Effector memory CD8-positive, alpha-beta T cell (primary cell): ENCODE measurements at places on chromosomes 16 and 17.

DNA sequence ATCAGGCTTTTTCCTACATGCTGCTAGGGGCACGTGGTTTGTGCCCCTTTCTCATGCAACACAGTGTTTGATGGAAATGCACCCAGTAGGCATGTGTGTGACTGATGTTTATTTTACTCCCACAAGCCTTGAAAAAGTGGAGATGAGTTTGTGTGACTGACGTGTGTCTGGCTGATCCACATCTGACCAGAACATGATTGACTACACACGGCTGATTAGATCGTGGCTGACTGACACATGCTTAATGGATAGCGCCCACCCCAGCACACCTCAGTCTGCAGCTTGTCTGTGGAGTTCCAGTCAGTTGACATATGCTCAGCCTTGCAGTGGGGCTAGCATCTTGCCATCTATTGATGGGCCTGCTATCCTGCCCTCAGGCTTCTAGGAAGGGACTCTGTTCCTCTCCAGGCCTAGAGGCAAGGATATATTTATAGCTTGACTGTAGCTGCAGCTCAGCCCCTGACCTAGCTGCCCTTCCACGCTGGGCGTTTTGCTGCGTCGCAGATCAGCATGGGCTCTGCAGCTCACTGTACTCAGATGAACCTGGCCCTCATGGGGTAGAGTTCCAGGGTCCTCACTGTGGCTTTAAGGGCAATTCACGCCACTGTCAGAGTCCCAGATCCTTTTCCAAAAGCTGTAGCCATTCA is 112.3 kb downstream of the HS3ST2 start:
- DNase-seq: no peak

DNA sequence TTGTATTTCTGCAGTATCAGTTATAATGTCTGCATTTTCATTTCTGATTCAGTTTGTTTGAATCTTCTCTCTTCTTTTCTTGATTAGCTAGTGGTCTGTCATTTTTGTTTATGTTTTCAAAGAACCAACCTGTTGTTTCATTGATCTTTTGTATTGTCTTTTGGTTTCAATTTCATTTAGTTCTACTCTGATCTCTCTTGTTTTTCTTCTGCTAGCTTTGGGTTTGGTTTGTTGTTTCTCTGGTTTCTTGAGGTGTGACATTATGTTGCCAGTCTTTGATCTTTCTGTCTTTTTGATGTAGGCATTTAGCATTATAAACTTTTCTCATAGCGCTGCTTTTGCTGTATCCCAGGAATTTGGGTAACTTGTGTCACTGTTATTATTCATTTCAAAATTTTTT is 107.2 kb downstream of the PHKB start:
- DNase-seq: no peak

GRCh38 chr16:77677129-77677528 is 45.2 kb upstream of the NUDT7 start:
- DNase-seq: no peak

DNA sequence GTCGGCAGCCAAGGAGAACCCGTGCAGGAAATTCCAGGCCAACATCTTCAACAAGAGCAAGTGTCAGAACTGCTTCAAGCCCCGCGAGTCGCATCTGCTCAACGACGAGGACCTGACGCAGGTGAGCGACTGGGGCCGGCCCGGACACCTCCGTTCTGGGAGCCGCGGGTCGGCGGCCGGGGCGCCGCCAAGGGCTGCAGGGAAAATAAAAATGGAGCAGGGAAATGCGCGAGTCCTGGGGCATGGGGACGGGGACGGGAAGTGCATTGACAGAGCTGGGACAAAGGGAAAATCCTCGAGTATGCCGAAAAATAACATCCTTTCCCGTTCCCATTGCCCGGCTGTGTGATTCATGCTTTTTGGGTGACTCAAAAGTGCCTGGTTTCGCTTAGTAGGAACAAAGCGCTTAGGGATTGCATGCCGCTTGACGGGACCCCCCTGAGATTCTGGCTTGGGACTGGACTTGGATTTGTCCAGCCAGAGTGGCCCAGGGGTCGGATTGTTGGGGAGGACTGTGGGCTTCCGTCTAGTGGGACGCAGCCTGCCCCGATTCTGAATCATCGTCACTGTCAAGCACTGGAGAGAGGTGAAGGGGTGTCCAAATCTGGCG is 699 bp downstream of the MPRIP start:
- peak; percentile 14 for DNase-seq

DNA sequence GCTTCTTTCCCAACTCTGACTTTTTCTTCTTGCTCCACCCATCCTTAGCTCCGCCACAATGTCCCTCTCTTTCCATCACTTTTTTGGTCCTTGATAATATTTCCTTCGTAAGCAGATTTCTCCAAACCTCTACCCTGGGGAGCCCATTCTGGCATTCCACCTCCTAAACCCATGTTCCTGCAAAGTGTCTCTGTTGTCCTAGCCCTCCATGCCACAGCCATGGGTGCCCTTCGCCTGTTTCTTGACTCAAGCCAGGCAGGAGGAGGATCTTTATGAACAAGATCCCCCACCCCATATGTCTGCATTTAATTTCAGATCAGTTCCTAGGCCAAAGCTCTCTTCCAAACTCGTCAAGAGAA is 42.4 kb downstream of the GAS7 start:
- DNase-seq: no peak

DNA sequence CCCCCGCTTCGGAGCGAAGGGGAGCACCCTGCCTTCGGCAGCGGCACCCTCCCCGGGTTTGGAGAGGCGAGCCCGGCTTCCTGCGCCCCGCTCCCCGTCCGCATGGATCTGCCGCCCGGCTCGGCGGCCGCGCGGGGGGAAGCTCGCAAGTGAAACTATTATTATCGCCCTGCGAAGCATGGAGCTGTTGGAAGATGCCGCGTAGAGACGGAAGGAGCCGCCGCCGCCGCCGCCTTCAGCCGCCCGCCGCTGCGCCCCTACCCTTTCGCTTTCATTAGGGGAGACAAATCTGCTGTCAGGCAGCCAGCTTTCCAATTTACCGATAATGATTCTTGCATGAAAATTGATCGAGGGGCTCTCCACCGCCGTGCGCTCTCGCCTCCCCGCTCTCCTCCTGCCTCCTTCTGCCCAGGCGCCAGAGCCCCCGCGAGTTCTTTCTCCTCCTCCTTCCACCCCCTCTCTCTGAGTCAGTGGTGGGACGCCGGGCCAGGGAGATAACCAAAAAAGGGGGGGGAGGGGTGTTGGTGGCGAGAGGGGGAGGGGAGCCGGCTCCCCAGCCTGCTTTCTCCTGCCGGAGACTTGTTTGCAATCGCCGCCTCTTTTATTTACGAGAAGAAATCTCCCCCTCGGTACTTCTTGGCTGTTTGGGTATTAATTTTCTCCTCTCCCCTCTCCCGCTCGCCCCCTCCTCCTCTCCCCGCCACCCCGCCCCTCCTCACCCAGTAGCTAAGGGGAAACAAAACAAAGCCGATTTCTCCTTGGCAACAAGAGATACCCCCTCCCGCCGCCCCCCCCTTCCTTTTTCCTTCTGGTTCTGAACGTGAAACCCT is 58.0 kb upstream of the GSE1 start:
- DNase-seq: peak; percentile 64

DNA sequence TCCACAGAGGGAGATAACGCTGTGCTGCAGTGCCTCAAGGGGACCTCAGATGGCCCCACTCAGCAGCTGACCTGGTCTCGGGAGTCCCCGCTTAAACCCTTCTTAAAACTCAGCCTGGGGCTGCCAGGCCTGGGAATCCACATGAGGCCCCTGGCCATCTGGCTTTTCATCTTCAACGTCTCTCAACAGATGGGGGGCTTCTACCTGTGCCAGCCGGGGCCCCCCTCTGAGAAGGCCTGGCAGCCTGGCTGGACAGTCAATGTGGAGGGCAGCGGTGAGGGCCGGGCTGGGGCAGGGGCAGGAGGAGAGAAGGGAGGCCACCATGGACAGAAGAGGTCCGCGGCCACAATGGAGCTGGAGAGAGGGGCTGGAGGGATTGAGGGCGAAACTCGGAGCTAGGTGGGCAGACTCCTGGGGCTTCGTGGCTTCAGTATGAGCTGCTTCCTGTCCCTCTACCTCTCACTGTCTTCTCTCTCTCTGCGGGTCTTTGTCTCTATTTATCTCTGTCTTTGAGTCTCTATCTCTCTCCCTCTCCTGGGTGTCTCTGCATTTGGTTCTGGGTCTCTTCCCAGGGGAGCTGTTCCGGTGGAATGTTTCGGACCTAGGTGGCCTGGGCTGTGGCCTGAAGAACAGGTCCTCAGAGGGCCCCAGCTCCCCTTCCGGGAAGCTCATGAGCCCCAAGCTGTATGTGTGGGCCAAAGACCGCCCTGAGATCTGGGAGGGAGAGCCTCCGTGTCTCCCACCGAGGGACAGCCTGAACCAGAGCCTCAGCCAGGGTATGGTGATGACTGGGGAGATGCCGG is 769 bp downstream of the CD19 start:
- no peak for DNase-seq

DNA sequence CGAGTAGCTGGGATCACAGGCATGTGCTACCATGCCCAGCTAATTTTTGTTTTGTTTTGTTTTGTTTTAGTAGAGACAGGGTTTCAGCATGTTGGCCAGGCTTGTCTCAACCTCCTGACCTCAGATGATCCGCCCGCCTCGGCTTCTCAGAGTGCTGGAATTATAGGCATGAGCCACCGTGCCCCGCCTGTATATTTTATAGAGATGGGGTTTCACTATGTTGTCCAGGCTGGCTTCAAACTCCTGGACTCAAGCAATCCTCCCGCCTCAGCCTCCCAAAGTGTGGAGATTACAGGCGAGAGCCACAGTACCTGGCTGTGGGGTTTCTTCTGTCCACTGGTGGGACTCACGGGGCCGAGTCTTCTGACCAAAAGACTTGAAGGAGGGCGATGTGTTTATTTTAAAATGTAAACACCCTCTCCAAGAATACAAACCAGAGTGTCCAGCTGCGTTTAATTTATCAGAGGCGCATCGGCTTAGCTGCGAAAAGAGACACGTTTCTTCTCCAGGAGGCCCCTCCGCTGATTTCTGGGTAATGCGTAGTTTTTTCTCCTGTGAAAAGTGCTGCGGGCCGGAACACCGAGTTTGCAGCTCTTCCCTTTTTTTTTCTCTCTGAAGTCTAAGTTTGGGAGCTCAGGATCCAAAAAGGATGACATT is 86.9 kb upstream of the CIBAR2 start:
- DNase-seq: no peak

DNA sequence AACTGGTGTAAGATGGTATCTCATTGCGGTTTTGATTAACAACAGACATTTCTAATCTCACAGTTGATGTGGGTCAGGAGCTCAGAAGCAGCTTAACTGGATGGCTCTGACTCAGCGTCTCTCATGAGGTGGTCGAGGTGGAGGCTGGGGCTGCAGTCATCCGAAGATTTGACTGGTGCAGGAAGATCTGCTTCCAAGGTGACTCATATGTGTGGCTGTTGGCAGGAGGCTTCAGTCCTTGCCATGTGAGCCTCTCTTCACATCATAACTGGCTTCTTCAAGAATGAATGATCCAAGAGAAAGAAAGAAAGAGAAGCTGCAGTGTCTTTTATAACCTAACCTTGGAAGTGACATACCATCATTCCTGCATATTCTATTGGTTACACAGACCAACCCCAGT is 376.1 kb downstream of the SEC14L1 start:
- DNase-seq: no peak

DNA sequence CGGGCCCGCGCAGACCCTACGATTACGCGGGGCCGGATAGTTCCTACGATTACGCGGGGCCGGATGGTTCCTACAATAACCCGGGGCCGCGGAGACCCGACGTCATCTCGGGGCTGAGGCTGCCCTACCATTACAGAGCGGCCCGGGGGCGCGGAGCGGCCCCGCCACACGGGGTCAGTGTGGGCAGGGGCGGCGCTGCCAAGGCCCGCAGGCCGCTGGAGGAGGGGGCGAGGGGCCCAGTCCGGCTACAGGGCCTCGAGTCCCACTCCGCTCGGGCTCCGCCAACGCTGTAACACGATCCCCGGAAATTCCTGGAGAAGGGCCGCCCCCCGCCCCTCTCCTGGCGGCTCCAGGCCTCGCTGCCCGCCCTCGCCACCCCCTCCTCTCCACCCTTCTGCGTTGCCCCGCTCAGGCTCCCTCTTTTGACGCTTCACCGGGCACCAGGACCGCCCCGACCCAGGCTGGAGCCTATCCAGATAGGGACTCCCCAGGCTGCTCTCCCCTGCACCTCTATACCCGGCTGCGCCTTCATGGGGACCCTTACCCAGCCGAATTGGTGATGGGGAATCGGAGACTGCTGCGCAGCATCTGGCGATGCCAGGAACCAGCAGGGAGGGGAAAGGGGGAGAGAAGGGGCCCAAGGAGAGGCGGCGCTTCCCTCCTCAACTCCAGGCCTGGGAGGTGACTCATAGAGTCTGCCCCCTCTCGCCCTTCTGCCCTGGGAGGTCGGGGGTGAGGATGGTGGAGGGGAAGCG is at the start of gene RAB34:
Gene RAB34, minus strand, starts transcription at position 291 of the 755 bp plus-strand sequence. CDS start 602 bp downstream, outside the sequence.
- no peak for DNase-seq

GRCh38 chr16:77581706-77582105 is 140.6 kb upstream of the NUDT7 start:
- DNase-seq: no peak
